ENCODE measurements at places on chromosomes 13 and 19. TPM values are rescaled to one million over a fixed set of nuclear protein-coding genes. Genes with fewer than 3 reads are reported as not detected.

Gene INTS6
- total RNA-seq: 60.2 TPM

Gene IGLON5
- not detected for total RNA-seq

Gene FUT2
- not detected for total RNA-seq

Gene SCN1B
- total RNA-seq: 1.6 TPM

Gene KLK2
- not detected for total RNA-seq

Gene MAB21L1
- not detected for total RNA-seq

Gene CDC42EP5
- total RNA-seq: not detected

Gene ZNF536
- total RNA-seq: not detected

Gene SIGLEC10
- total RNA-seq: 1.2 TPM

Gene CEACAM19
- total RNA-seq: 1.9 TPM

Gene STOML3
- total RNA-seq: not detected

Gene CARM1
- 26.5 TPM for total RNA-seq

Gene PRODH2
- total RNA-seq: not detected
